ENCODE measurements at places on chromosomes 3 and 15.

- no peak for DNase-seq
Measured at GRCh38 chr3:27454461-27454860, 29.7 kb downstream of the SLC4A7 start.

- DNase-seq: no peak
Measured at GRCh38 chr3:131216330-131216729, 165.2 kb upstream of the NUDT16 start.

- DNase-seq: no peak
Measured at GRCh38 chr3:134282659-134283047, 32.0 kb upstream of the RYK start.

DNA sequence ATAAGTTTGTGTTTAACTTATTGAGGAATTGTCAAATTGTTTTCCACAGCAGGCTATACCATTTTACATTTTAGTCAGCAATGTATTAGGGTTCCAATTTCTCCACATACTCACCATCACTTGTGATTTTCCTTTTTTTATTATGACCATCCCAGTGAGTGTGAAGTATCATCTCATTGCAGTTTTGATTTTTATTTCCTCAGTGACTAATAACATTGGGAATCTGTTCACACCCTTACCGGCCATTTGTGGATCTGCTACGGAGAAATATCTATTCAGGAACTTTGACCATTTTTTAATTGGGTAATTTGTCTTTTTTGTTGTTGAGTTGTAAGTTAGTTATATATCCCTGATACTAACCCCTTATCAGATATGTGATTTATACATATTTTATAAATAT, 54.8 kb upstream of the LMCD1 start:
- DNase-seq: no peak

DNA sequence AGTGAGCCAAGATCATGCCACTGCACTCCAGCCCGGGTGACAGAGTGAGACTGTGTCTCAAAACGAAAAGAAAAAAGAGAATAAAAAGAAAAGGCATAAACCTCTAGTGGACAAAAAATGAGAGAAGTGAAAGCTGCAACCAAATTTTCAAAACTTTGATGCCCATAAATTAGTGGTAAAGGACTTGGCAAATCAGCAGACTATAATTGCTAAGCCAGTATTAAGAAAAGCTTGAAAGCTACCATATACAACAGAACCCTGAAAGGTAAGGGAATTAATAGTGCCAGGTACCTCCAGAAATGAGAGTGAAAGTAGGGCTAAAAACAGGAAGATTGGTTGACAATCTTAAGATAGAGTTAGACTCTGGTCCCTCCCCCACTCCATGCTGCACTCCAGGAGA, 32.9 kb upstream of the SLC22A13 start:
- DNase-seq: no peak

- no peak for DNase-seq
Measured at GRCh38 chr3:158683230-158683962, 10.9 kb upstream of the LXN start.

GRCh38 chr3:6287088-6287875, 573.6 kb upstream of the GRM7 start:
- no peak for DNase-seq

DNA sequence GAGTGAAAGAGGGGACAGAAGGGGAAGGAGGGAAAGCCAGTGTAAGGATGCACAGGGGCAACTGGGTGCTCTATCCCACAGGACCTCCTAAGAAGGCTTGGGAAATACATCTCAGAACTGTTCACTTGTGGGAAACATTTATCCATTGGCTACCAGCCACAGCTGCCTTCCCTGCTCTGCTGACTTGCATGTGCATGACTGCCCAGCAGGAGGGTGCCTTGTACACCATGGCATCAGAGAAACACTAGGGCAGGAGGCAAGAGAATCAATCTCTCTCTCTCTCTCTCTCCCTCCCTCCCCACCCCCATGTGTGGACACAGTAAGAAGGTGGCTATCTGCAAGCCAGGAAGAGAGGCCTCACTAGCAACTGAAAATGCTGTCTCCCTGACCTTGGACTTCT, 62.9 kb upstream of the ZBTB38 start:
- DNase-seq: no peak

- DNase-seq: peak; percentile 81
Measured at GRCh38 chr3:72100601-72101187, 315.7 kb upstream of the PROK2 start.

GRCh38 chr3:193269343-193270028, 28.5 kb downstream of the PLAAT1 start:
- DNase-seq: no peak

GRCh38 chr15:95291898-95292472, 1038.5 kb upstream of the NR2F2 start:
- DNase-seq: peak; percentile 59

GRCh38 chr3:14471016-14471415, 68.6 kb downstream of the SLC6A6 start:
- DNase-seq: no peak

DNA sequence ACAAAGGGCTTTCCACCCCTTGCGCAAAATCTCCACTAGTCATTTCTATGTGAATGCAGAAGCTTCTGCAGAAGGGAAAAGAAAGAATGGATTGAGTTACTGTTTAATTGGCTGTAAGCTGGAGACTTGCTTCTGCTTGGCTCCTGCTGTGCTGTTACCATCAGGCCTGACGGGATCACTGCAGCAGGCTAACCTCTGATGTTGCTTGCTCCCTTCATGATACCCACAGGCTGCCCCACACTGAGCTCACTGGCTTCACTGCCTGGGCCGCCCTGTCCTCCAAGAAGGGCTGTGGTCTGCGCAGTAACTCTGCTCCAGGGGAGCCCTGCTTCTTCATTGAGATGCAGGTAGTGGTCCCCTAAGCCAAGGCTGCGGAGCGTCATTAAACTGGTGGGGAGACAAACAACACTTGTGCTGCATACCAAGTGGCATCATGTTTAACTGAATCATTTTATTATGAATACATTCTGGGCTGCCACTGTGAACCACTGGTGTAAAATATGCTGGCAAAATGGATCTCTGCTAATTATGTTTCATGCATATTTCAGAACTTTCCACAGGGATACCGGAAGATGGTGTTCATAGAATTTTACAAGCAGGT, 78.6 kb downstream of the WDR49 start:
- no peak for DNase-seq

- no peak for DNase-seq
Measured at GRCh38 chr15:32873284-32874114, 155.7 kb downstream of the GREM1 start.

DNA sequence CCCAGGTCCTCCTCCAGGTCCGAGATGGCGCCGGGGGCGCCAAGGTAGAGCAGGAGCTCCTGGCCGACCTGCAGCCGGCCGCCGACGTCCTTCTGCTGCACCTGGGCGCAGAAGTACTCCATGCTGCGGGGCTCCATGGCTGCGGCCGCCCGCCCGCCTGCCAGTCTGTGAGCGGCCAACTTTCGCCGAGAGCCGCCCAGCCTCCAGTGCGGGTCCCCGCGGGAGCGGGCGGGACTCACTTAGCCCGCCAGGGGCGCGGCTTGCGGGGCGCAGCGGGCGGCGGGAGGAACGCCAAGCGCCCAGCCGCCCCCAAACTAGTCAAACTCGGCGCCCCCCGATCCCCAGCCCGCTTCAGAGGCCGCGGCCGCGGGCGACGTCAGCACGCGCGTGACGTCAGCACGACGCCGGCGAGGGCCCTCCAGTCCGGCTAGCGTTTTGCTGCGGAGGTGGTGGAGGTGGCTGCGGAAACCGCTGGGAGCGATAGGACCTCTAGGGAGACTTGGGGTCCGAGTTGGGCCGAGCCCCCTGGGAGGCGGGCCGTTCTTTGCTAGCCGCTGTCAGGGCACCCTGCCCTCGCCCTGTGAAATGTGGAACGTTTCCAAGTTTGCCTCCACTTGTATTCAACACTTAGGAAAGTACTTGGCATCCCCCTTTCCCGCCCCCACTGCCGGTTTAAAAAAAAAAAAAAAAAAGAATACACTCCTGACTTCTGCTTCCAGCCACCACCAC, at the start of gene CLASP2:
CLASP2 (minus strand) TSS at position 389 of the 729 bp plus-strand sequence; CDS start at position 137, 252 bp downstream.
- peak; percentile 68 for DNase-seq

DNA sequence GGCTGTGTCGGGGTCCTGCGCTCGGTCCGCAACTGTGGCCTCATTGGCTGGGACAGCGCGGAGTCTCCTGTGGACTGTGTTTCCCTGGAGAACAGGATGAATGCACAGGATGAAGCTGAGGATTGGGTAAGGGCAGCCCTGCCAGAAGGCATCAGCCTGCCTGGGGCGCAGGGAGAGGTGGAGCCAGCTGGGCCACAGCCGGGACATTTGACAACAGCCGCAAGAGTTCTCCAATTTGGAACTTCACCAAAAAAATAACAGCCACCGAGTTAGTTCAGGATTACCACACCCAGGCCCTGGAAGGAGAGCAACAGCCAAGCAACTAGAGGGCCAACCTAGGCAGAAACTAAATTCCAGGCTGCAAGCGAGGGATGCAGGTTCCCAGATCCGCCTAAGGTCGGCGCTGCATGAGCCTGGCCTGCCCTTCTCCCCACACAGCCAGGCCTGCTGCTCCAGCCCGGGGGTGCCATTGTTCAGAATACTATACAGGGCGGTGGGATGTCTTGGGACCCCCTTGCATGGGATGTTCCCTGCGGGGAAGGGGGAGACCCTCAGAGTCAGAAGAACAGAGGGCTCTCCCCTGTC, 229.3 kb downstream of the OCA2 start:
- no peak for DNase-seq

- peak; percentile 75 for DNase-seq
Measured at GRCh38 chr3:9503283-9503682, 50.3 kb downstream of the LHFPL4 start.

DNA sequence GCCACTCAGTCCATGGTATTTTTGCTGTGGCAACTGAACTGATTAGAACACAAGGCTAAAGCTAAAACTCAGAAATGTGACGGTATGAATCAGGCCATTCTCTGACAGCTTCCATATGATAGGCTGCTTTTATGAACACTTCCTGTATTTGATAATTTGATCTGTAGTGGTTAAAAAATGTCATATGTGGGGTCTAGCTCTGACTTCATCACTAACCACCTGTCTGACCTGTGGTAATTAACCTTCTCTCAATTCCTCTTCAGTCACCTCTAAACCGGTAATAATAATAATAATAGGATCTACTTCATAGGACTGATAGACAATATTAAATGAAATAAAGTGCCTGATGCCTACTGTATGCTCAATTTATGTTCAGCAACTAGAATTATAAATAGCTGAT, 223.2 kb downstream of the MBNL1 start:
- DNase-seq: no peak

GRCh38 chr3:16461463-16462245, 51.8 kb downstream of the RFTN1 start:
- no peak for DNase-seq

DNA sequence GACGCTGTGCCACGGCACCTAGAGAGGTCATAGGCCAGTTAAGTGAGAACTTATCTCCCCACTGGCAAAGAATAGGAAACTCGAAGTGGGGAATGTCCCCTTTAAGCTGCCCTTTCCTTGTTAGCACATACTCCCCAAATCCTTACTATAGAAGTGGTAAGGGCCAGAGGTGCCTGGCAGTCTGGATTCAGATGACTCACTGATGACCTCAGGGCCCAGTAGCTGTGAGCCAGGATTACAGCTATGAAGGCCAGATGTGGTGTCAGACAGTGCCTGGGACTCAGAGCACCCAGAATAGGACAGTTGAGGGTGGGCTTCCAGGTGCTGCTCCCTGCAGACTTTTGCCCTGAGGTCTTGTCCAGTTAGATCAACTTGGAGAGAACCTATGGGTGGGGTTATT, 37.7 kb downstream of the PDIA5 start:
- no peak for DNase-seq

- no peak for DNase-seq
Measured at GRCh38 chr3:50242851-50243542, 7.0 kb downstream of the GNAI2 start.

- DNase-seq: no peak
Measured at GRCh38 chr3:4520033-4520816, 27.1 kb downstream of the ITPR1 start.

GRCh38 chr3:55285156-55285555, 201.9 kb downstream of the WNT5A start:
- no peak for DNase-seq

Measured in Jurkat, Clone E6-1 (cell line).